ENCODE measurements at places on chromosomes 12 and 14. TPM values are rescaled to one million over a fixed set of nuclear protein-coding genes. Genes with fewer than 3 reads are reported as not detected.

Gene DPF3
- not detected for total RNA-seq

Gene MSI1
- total RNA-seq: 21.7 TPM

Gene TSHR
- total RNA-seq: not detected

Gene HOXC5
- total RNA-seq: 3.6 TPM

Gene VDR
- 13.6 TPM for total RNA-seq

GRCh38 chr14:36057452-36058116, 118.9 kb downstream of the PTCSC3 start:
- H3K36me3 ChIP-seq: no peaks in the 10 kb centered on the region
- no peak overlapping the region for H3K27ac ChIP-seq
- DNase-seq: no peak
- no peaks in the 10 kb centered on the region for H3K27me3 ChIP-seq
- H3K4me1 ChIP-seq: no peaks in the 10 kb centered on the region
- H3K4me3 ChIP-seq: no peak overlapping the region

GRCh38 chr14:77213679-77214016, 32.0 kb downstream of the TMEM63C start:
- H3K4me1 ChIP-seq: no peaks in the 10 kb centered on the region
- no peaks in the 10 kb centered on the region for H3K36me3 ChIP-seq
- no peak overlapping the region for H3K27ac ChIP-seq
- no peak for DNase-seq
- H3K4me3 ChIP-seq: no peak overlapping the region

DNA sequence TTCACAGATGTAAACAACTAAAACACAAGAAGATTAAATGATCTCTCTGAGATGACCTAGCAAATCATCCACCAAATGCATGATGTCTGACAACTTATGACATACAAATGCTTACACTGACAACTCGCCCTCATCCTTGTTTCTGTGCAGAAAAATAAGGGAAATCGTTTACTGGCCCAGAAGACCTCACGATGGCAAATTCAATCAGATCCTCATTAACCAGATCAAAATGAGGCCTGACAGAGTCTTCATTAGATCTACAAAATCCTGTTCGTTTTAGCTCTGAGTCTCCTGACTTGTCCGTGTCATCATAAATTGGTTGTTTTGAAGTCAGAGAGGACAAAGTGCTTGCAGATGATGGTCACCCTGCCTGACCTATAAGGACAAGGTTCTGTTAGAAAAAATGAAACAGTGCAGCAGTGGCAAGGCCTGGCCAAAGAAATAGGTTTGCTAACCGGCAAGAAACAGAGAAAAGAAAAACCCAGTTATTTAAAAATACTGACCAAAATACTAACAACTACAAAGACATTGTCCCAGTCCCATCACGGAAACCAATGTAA, 109.5 kb downstream of the BTG1 start:
- H3K36me3 ChIP-seq: no peaks in the 10 kb centered on the region
- no peak for DNase-seq
- no peak overlapping the region for H3K27ac ChIP-seq

- H3K27me3 ChIP-seq: no peaks in the 10 kb centered on the region
- H3K36me3 ChIP-seq: no peaks in the 10 kb centered on the region
- DNase-seq: no peak
- peaks cover 21% of the 10 kb centered on the region for H3K4me1 ChIP-seq
- peak overlapping the region; percentile 6 for H3K27ac ChIP-seq
- H3K4me3 ChIP-seq: no peak overlapping the region
Measured at GRCh38 chr14:61527325-61528100, 167.8 kb upstream of the HIF1A start.

DNA sequence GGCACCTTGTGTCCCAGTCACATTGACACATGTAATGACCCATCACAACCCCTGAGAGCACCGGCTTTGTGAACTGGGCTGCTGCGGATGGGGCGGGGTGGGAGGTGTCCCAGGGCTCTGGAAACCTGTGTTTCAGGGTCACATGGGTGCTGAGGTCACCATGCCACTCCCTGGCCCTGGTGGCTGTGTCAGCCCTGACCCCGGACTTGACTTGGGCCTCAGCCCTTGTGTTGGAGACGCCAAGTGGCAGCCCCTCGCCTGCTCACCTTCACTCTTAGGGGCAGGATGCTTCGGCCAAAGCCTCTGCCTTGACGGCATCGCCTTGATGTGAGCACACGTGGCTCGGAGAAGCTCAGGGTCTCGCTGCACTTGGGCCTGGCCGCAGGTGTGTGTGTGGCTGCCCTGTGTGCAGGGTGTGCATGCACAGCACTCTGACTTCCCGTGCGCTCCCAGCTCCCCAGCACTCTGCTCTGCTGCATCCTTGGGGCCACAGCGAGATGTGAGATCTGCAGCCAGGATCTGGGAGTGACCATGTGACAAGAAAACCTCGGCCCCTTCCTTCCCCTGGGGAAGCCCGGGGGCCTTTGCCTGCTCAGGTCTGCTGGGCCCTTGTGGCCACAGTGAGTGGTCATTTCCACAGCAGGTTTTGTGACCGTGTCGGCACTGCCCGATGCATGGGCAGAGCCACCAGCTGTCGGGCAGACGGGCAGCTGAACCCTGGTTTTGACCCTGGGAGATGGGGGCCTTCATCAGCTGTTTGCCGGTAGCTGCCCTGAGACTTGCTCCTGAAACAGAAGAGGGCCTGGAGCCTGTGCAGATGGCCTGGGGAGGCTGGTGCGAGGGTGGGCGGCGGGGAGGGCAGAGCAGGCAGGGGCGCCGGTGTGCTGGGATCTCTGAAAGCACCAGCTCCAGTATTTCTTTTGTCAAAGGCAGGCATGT, 167.4 kb downstream of the KIF26A start:
- no peak overlapping the region for H3K27ac ChIP-seq
- no peaks in the 10 kb centered on the region for H3K4me1 ChIP-seq
- H3K27me3 ChIP-seq: no peaks in the 10 kb centered on the region
- no peak overlapping the region for H3K4me3 ChIP-seq
- H3K36me3 ChIP-seq: no peaks in the 10 kb centered on the region

- no peak for DNase-seq
- H3K27me3 ChIP-seq: no peaks in the 10 kb centered on the region
- no peak overlapping the region for H3K27ac ChIP-seq
- no peaks in the 10 kb centered on the region for H3K36me3 ChIP-seq
Measured at GRCh38 chr14:86311151-86311550, 781.2 kb downstream of the FLRT2 start.
